ENCODE measurements at places on chromosomes 5 and 9.

- no peak for DNase-seq
These were observed 3.7 kb downstream of the RGS3 start for GRCh38 chr9:113467183-113467582.

- no peak for DNase-seq
These were observed 112.9 kb upstream of the STC2 start for GRCh38 chr5:173441053-173441628.

- no peak for DNase-seq
These were observed 181.8 kb downstream of the ZDHHC21 start for GRCh38 chr9:14511452-14511851.

- no peak for DNase-seq
These were observed 41.9 kb downstream of the SYK start for GRCh38 chr9:90843525-90843924.

DNA sequence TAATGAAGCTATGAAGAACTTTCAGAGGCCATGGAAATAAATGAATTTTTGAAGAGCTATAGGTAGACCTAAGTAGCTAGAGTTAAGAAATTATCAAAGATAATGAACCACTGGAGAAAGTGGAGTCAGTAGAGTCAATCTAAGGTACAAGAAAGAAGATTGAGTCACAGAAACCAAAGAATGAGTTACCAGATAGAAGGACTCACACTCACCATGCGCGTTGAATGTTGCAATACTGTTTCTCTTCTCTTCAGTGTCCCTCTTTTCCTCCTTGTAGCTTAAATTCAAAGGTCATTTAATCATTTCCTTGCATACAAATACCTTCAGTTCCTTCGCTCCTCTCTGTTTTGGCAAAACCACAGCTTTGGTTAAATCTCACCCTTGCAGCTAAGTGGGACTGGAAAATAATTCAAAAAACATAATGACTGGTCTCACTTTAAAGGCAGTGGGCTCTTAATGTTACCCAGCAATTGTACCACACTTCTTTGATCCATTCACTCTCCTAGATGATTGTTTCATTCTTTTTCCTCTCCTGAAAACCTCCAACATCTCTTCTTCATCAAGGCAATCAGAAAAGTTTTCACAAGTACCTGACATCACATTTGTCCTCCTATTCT lies 58.3 kb downstream of the NIPBL start:
- no peak for DNase-seq

DNA sequence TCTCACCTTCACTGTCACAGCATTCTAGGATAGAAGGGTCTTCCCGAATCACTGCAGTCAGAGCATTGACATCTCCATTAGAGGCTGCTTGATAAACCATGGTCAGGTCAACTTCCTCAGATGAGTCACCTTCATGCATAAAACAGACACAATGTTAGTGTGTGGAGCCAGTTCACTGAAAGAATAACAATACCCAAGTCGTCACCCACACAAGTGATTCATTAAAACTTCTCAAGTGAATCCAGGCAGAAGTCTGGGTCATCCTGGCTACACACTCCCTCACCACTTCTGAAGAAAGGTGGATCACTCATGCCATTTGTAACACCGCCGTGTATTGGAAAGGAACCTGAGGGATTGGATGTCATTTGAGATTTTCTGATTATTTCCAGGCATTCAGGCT lies 49.6 kb downstream of the ANKRD55 start:
- peak; percentile 73 for DNase-seq

DNA sequence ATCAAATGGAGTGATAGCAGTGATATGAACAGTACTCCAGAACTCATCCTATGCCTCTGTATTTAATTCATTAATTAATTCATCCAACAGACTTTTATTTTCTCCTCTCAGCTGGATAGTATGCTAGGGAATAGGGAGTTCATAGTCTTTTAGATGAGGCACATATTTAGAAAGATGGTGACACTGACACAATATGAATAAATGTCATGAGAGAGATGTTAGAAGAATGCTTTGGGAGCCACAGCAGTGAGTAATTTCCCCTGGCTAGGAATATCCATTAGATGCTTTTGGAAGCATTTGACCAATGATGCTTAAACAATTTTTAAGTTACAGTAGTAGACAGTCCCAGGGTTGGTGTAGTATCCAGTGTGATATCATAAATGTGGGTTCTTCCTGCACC lies 428.7 kb upstream of the SGCD start:
- DNase-seq = no peak

DNA sequence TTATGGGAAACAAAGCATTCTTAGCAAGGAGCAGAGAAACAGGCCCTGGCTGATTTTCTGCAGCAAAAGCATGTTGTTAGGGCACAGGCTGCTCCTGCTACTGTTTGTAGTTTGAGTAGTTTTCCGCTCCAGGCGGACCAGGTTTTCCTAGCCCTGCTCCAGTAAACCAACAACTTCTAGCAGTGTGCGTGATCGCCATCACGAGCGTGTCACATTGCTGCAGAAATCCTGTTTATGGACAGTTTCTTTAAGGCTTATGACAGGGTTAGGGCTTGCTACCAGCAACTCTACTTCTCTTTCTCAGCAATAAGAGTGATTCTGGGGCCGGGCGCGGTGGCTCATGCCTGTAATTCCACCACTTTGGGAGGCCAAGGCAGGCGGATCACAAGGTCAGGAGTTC lies 803.9 kb upstream of the CDH10 start:
- no peak for DNase-seq

GRCh38 chr9:9749591-9749990 lies 863.2 kb downstream of the PTPRD start:
- DNase-seq = no peak

- peak; percentile 39 for DNase-seq
These were observed 1.7 kb upstream of the ZSWIM6 start for GRCh38 chr5:61330341-61330844.

- DNase-seq = no peak
These were observed 487.2 kb downstream of the SPATA31D1 start for GRCh38 chr9:82475584-82476301.

DNA sequence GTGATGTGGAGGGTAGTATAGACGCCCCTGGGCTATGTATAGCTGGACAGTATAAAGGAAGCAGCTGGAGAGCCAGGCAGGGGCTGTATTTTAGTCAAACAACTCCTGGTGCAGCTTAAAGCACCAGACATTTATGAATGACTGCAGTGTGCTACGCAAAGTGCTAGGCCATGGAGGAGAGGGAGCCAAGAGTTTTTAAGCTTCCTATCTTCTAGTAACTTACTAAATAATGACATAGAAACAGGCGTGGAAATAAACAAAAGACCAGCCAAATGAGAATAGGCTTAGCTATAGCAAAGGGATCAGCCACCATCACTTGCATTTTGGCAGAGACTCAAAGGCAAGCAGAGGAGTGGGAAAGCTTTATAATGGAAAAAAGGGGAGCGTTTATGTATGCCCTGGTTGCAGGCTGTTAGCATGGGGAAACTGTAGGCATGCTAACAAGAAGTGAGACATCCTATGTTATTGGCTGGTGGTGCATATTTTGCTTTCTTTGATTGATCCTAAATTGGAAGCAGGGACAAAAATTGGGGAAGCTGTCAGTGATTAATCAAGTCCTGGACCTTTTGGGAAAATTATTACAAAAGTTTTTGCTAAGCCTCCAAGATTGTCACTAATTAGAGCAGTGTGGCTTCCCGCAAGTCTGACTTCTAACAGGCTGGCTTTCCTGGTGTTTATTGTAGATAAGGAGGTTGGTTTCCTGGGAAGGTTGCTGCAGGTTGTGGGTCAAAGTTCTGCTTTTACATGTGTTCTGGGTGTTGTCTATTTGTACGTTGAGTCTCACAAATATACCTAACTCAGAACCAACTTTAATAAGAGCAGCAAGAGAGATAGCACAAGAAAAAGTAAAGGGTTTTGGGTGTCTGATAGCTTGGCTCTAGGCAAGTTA lies 46.6 kb downstream of the RAB3C start:
- no peak for DNase-seq

- DNase-seq = no peak
These were observed 40.5 kb upstream of the LPCAT1 start for GRCh38 chr5:1564182-1564748.

DNA sequence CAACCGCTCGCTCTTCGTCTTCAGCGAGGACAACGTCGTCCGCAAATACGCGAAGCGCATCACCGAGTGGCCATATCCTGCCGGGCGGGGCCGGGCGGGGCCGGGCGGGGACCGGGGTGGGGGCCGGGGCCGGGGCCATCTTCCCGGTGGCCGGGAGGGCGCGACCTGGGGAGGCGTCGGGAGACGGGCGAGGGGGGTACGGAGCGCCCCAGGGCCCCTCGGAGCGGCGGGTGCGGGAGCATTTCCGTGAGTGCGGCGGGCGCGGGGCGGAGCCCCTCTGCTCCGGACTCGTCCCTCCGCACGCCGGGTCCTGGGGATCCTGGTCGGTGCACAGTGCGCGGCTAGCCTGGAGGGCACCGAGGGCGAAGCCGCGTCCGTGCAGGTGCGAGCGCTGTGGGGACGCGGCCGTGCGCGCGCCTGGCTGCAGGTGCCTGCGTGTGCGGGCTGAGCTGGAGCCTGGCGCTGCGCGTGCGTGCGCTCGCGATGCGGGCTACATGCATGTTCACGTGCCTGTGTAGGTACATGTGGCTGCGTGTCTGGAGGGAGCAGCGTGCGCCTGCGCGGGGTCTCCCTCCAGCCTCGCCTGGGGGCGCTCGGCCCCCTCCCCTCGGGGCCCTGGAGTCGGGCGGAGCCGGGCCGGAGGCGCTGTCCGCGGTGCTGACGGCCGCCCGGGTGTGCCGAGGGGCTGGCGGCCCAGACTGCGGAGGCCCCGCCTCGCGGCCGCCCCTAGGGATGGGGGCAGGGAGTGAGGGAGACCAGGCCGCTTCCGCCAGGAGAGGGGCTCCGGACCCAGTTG lies 762 bp downstream of the CACNA1B start:
- no peak for DNase-seq

GRCh38 chr9:132169672-132170392 lies 8.0 kb downstream of the NTNG2 start:
- DNase-seq = peak; percentile 19

- no peak for DNase-seq
These were observed 29.9 kb upstream of the RAPGEF6 start for GRCh38 chr5:131664929-131665328.

DNA sequence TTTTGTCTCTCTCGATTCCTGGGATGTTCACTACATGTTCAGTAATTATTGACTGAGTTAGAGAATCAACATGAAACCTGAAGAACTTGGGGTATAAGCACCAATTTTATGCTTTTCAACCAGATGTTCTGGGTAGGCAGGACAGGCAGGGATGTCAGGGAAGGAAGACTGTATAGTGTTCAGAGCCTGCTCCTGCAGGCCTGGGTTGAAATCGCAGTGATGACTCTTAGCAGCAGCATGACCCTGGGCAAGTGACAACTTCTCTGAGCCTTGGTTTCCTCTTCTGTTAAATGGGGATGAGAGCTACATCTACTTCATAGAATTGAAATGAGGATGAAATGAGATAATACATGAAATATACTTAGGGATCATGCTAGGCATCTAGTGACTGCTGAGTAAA lies 29.7 kb upstream of the PANK3 start:
- DNase-seq = no peak
